ENCODE measurements at places on chromosomes 6 and 20.

DNA sequence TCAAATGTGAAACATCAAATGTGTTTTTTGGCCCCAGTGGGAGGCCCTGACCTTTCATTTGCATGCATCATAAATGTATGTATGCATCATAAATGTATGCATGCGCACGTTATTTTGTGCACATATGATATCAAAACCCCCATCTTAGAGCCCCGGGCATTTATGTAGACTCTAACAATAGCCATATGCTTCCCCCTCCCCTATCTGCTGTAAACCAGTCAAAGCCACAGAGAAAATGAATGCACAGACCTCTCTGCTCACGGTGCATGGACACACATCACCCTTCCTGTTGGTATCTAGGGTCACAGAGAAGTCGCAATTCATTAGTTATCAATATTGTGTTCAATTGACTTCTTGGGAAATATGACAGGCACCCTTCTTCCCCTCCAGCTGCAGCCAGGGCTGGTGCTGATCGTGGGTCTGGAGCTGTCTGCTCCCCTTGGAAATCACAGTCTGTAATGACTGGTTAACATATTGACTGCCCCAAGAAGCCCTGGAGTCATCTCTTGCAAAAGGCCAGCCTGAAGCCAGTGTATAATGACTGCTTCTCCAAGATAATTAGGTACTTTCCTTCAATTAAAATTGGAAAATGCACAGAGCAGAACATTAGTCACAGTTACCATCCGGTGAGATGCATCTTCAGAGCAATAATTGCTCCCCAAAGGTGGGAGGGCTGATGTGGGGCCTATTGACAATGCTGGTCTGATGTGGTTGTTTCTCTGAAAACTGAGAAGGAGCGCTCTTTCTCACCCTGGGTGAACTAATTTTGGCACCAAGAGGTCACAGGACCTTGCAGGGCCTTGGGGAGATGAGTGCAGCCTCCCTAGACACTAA lies 532.2 kb downstream of the CDH26 start:
- no peak for DNase-seq

- no peak for DNase-seq
Observed at GRCh38 chr20:20207872-20208271, 155.5 kb downstream of the CFAP61 start.

- no peak for DNase-seq
Observed at GRCh38 chr6:137657351-137657911, 163.2 kb upstream of the OLIG3 start.

DNA sequence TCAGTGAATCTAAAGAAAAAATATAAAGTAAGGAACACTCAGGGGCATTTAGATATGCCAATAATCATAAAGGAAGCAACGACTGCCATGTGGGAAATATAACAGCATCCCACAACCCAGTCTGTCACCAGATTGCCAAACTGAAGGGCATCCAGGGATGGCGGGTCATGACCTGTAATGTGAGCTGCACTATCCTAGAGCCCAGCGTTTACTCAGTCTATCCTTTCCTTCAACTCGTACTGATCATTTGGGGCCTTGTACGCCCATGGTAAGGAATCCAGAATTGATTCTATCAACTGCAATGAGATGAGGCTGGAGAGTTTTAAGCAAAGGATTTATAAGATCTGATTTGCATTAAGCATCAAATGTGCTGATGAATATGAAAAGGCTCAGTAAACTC lies 5.3 kb downstream of the TRPC4AP start:
- DNase-seq, result no peak

GRCh38 chr20:9955646-9956045 lies 79.1 kb upstream of the ANKEF1 start:
- DNase-seq, result peak; percentile 64

DNA sequence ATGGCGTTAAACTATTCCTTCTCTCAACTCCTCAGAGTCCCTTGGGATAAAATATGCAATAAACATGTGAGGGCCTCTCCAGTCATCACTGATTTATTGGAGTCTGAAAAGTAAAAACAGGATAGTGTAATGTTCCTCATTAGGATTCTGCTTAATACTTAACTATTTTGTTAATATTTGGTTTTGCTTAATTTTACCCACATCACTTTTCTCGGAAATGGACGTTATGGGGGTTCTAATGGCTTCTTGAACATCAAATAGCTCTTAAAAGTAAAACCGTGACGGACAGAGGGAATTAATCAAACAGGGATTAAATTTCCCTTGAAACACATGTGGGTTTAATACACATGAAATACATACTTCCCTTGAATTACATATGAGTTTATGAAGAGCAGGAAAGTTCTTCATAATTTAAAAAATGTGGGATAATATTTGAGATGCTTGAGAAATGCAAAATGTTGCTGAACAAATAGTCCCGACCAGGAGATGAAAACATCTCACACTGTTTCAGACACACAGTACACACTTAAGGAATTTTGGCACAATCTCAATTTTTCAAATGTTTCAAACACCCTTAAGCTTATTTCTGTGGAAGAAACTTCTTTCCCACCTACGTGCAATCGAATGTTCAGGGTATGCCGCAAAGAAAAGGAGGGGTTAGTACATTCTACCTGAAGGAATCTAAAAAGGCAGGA lies 38.4 kb upstream of the EIF2S2 start:
- DNase-seq, result no peak

DNA sequence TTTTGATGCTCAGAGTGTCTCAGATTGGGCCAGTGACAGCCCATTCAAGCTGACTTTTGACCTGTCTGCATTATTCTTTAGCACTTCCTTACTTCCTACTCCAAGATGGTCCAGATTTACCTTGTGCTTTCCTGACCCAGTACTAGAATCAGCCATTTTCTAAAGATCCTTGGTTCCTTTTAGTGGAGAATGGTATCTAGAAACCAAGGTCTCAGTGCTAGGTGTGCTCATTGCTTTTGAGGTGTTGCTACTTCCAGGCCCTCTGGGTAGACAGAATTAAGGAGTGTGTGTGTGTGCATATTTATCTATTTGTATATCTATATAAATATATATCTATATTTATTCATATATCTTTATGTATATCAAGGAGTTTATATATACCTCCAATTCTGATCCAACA lies 67.3 kb upstream of the UTRN start:
- DNase-seq, result no peak

DNA sequence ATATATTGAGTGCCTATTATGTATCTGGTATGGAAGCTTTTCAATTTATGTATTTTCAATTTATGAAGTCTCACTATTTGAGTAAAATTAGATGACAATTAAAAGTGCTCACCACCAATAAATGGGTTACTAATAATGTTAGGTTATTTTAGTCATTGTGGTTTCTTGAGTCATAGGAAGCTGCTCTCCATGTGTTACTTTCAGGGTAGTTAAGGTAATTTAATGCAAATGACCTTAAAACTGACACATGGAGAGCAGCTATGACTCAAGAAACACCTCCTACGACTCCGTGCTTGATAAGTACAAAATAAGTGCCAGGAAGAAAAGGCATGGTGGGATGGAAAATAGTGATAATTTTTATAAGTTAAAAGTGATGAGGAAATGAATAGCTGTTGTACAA lies 16.5 kb upstream of the TINAG start:
- DNase-seq, result peak; percentile 79

DNA sequence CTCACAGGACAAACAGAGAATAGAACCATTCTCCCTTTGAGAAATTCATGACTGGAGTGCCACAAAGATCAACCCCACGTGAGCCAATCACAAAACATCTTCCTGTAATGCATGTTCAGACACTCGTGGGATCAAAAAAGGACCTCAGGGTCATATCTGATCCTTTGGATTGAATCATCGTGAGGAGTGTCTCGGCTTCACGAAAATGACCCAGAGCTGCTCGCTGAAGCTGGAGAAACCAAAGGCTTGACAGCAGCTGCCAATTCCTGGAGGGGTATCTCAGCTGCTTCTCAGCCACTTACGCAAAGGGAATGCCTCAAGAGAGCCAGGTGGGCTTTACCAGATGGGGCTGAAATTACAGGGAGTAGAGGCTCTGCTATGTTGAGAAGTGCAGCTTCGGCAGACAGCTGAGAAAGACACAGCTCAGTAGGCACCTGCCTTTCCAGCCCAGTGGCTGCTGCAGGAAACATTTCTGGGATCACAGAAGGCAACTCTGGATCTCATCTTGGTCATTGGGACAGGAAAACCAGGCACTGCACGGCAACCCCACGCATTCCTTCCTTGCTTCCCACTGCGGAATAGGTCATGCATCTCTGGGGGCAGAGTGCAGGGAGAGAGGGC lies 813.1 kb downstream of the KIF16B start:
- no peak for DNase-seq

DNA sequence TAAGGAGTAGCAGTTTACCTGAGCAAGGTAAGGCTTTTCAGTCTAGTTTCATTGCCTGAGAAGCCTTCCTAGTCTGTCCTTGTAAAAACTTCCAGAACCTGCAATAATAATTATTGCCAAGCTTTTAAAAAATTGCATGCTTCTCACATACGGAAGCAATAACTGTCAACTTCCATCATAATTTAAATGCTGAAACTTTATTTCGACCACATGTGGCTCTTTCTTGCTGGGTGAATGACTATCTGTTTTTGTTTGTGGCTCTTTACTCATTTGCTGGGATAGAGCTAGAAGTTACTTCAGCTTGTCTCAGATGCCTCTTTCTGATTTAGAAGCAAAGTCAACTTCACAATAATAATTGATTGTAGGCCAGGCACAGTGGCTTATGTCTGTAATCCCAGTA lies 95.9 kb upstream of the COL21A1 start:
- DNase-seq, result no peak

- DNase-seq, result no peak
Observed at GRCh38 chr20:36234771-36235320, 1.4 kb upstream of the AAR2 start.

DNA sequence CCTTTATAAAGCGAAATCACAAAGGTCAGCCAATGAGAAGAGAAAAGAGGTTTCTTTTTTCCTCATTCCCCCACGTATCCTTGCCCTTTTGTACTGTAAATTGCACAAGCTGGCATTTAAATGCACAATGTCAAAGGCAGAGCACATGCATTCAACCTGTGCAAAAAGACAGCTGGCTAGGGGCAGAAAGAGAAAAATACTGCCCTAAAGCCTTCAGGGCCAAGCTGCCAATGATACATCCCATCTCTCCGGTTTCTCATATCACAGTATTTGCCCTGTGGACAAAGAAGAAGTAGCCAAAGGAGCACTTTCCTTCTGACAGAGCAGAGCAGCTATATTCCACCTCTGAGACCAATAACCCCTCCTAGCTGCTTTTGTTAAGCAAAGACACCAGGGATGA lies 219.2 kb downstream of the TRDN start:
- DNase-seq, result no peak

DNA sequence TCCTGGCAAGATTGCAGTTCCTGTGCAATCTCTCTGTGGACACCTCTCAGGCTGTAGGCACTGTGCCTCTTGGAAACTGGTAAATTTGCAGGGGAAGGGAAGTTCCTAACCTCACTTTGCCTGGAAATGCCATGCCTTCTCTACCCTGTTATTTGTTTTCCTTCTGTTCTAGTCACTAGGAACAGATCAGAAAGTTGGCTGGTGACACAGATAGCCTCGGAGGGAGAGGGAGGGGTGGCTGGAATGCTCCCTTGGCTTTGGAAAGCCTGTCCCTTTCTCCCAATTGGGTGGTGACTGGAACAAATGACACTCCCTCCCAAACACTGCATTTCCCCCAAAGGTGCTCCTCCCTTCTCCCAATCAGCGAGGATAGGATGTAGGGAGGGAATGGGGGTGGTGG lies 131.5 kb upstream of the F13A1 start:
- no peak for DNase-seq

DNA sequence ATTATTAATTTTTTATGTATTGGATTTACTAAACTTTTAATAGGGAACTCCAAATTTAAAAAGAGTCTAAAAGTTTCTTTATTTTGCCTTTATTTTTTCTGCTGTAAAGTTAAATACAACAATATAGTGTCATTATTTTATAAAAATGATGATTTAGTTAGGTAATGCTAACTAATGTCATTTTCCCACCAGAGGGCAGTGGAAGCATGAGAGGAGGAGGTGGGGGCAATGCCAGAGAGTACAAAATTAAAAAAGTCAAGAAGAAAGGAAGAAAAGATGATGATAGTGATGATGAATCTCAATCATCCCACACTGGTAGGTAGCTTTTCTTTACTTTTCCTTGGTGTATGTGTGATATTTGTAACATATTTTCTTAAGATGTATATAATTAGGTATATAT lies 20.2 kb upstream of the FHL5 start:
- peak; percentile 35 for DNase-seq

Data from ELR (cell line).